Stimulated activated CD8-positive, alpha-beta memory T cell treated with anti-CD3 and anti-CD28 coated beads, Interleukin-15, amount 100 ng/mL, for 48 hours (primary cell): ENCODE measurements at places on chromosomes 12 and 14.

- no peak for DNase-seq
Measured at GRCh38 chr12:57385586-57385985, 45.3 kb downstream of the R3HDM2 start.

DNA sequence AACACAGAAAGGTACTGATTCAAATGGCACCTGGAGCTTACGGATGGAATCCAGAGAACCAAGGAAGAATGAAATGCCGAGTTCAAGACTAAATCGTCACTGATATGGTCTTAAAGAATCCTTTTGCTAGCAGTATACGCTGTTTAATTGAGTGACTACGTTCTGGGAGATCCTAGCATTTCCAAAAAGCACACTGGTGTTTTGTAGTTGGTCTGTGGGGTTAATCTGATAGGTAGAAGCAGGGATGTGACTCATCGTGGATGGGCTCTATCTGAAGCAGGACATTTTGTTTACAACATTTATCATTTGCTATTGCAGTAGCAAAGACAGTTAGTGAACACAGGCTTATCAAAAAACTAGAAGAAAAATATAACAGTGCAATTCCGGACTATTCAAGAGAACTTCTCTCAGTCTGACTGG, 169.2 kb upstream of the HMGA2 start:
- DNase-seq: no peak

GRCh38 chr12:49693931-49694444, 13.2 kb downstream of the FMNL3 start:
- DNase-seq: no peak

DNA sequence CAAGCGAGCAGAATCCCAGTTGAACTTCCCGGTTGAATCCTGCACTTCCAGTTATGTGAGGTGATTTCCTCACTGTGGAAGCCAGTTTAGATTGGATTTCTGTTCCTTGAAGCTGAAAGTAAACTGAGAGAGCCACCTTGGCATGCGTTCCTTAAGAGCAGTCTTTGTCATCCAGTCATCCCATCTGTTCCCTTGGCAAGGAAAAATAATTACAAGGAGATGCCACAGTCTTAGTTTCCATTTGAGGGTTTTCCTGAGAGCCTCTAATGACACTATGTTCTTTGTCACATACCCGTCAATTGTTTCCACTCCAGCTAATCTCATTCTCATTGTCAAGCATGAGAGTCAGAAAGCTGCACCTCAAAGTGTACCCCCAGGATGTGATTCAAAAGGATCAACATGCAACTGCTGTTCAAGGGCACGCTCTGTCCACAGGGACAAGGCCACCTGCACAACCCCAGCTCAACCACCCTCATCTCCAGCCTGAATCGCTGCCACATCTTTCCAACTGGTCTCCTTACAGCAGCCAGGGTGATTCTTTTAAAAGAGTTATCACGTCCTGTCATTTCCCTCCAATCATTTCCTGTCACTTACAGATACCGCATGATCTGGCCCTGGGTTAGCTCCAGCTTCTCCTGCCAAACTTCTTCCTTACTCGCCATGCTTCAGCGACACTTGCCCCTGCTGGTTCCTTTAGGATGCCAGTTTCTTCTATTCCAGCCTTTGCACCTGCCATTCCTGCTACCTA, 18.0 kb upstream of the TCP11L2 start:
- no peak for DNase-seq

- no peak for DNase-seq
Measured at GRCh38 chr12:15772405-15773018, 16.7 kb downstream of the EPS8 start.

DNA sequence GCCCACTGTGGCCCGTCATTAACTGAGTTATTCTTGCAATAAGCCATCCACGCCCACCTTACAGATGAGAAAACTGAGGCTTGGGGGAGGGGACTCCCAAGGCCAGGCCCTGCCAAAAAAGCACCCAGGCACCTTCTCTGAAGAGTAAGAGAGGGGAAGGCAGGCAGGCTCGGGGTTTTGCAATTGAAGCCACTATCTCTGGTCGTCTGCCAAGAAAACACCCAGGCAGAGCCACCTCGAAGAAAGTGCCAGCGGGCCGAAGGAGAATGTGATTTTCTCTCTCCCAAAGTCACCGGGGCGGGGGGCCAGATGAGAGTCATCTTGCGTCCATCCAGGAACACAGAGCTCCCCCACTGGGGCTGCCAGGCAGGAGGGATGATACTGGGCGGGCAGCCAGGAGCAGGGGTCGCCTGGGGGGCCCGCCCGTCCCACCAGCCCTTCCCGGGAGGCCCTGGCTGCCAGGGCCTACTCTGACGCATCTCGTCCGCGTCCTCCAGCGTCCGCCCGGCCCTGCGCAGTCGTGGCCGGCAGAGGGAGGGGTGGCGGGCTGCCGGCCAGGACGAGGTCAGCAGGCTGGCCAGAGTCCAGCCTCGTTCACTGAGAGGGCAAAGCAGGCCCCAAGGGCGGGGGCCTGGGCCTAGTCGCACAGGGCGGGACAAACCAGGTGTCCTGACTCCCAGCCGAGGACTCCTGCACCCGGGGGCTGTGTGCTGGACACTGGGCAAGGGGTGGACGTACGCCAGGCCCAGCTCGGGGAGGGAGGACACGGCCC, 74.3 kb downstream of the RFLNA start:
- no peak for DNase-seq

DNA sequence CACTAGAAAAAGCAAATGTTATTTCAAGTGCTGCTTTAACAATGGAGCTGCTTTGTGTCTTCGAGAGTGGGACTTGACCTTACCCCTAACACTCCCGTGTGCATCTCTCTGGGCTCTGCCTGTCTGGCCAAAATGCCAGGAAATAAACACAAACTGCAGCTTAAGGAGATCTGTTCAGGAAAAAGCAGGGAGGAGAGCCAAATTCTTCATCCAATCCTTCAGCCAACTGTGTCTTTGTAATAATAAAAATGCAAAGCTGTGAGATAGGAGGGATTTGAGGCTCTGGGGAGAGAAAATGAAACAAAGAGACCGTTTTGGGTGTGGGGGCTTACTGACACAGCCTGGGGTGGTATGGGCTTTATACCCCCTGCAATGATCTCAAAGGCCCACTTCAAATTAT, 85.8 kb upstream of the WSCD2 start:
- DNase-seq: no peak

- no peak for DNase-seq
Measured at GRCh38 chr12:41045509-41045908, 142.6 kb upstream of the PDZRN4 start.

DNA sequence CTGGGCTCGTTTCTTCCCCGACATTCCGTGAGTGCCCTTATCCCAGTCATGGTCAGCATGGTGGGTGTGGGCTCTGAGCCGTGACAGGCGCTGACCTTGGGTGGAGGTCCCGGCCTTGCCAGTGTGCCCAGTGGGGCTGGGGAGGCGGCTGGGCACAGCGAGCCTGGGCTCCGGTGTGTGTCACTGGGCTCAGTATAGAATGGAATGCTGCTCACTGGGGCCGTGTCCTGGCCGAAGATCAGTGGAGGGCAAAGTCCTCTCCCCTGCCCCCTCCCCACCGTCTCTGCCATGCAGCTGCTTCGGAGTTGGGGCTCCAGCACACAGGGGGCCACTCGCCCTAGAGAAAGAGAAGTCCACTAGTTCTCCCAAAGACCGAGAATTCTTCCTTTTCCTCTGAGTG, 164.4 kb downstream of the TSPAN9 start:
- no peak for DNase-seq
